ENCODE measurements at places on chromosomes 6 and 20.

DNA sequence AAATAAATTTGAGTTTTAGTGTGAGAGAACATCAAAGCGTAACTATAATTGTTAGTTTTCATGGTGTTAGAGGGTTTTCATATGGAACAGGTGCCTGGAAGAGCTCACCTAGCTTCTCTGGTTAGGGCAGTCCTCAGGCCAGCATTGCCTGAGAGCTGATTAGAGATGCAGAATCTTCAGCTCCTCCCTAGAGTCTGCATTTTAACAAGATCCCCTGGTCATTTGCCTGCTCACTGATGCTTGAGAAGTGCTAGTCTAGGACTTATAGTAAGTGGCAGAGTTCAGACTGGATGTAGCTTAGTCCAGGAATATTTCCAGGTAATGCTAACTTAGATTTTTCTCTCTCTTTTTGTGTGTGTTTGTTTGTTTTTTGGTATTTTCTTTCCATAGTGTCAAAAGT is 21.7 kb upstream of the SMIM26 start:
- no peak for DNase-seq

DNA sequence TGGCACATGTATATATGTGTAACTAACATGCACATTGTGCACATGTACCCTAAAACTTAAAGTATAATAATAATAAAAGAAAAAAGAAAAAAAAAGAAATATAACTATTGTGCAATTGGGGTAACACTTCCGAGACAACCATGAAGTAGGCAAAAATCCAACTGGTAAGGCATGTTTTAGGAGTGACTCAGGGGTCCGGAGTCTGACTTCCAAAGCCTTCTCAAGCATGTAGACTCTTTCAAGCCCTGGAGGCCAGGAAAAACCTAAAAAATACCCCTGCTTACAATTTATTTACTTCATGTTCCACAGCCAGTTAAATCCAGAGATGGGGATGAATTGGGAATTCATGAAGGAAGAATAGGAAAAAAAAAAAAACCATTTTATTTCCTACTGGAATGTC is 161.3 kb upstream of the PHACTR1 start:
- DNase-seq: no peak

DNA sequence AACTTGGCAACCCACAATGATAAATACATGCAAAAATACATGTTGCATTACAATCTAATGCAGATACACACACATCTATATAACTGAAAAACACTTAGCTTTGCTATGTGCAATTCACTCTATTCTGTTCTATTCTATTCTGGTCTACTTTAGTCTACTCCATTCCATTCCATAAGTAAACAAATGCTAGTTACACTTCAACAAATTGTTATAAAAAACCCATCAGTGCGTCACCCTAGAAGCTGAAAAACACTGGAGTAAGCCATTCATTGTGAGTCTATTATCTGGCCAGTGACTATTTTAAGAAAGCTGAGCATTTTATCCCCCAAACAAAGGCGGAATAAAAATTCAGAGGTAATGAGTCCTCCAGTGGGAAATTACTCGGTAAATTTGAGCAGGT is 315.7 kb upstream of the EPHA7 start:
- DNase-seq: no peak

DNA sequence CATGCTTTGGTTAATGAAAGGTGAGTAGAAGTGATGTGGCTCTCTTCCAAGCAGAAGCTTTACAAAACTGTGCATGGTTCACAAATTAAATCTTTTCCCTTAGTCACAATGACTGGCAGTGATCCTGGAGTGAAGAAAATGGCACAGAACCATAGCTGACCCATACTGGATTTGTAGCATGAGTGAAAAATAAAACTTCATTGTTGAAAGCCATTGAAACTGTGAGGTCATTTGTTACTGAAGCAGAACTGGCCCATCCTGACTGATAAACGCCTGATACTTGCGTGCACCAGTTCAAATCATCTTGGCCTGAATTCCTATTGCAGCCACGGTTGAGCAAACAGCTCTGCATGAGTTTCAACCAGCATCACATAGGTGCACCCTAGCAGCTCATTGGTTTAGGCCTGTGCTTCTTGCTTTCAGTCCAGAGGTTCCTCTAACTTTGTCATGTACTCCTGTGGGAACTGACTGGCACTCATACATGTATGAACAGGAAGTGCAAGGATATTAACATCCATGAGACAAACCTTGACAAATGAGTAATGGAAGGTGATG is 40.5 kb downstream of the SAMD5 start:
- no peak for DNase-seq

- no peak for DNase-seq
These were observed 11.6 kb downstream of the NOTCH4 start for GRCh38 chr6:32212076-32212760.

DNA sequence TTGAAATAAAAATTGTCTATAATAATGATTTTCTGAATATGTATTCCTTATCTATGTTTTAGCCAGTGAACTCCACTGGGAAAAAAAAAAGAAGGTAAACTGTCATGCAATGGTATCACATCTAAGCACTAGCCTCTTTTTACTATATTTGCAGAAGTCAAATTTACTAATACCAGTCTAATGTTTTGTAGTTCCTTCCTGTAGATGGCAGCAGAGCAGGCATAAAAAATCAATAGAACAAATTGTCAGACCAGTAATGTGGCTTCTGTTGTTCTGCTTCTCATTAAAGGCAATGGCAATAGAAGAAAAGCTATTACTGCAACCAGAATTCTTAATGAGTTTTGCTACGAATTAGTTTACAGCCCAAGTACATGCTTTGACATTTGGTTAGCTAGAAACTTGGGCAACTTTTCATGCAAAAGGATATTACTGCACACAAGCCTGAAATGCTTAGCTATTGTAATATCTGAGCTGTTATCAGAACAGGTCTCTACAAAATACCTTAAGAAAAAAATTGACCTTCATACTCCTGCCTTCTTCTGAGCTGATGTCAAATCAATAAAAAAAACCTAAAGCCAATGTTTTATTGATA is 476.9 kb downstream of the KHDRBS2 start:
- peak; percentile 36 for DNase-seq

- no peak for DNase-seq
These were observed 8.9 kb upstream of the MUC22 start for GRCh38 chr6:31001281-31001888.

- no peak for DNase-seq
These were observed 715.1 kb downstream of the PTPRT start for GRCh38 chr20:42474646-42475045.

DNA sequence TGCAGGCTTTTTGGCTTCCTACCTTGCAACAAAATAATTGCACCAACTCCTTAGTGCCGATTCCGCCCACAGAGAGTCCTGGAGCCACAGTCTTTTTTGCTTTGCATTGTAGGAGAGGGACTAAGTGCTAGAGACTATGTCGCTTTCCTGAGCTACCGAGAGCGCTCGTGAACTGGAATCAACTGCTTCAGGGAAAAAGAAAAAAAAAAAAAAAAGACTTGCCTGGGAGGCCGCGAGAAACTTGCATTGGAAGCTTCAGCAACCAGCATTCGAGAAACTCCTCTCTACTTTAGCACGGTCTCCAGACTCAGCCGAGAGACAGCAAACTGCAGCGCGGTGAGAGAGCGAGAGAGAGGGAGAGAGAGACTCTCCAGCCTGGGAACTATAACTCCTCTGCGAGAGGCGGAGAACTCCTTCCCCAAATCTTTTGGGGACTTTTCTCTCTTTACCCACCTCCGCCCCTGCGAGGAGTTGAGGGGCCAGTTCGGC is 420 bp downstream of the SOX4 start:
- DNase-seq: no peak

DNA sequence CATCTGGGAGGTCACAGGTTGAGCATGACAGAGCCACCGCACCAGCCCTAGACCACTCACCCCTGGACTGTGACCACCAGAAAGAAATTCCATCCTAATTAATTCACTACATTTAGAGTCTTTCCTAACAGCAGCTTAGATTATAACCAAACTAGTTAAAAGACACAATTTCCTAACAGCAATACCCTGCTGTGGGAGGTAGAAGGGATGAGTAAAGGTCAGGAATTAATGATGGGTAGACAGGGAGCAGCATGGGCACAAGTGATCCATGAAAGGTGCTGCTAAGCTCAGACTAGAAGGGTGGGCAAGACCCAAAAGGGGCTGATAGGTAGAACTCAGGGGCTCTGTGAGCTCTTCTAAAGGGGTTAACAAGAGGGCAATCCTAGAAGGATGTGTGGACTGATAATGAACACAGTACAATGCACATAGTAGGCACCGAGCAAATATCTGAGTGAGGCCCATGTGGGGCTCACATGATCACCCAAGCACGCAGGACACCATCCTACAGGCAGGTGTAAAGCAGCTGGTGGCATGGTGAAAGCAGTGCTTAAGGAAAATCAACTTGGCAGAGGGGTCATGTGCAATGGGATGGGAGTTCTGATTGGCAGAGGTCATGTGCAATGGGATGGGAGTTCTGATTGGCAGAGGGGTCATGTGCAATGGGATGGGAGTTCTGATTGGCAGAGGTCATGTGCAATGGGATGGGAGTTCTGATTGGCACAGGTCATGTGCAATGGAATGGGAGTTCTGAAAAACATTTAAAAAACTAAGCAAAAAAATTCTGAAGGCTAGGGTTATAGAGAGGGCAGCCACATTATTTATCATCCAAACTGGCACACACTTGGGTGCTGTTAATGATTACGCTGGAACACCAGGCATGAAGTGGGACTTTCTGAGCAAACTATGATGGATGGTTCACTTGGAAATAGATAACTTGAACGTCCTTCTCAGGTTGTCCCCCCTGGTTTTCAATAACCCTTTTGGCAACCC is 188.2 kb upstream of the FOXQ1 start:
- DNase-seq: no peak

- no peak for DNase-seq
These were observed 828.8 kb upstream of the GJE1 start for GRCh38 chr6:141303907-141304306.

GRCh38 chr20:1467355-1468116 is 887 bp upstream of the NSFL1C start:
- DNase-seq: peak; percentile 8

DNA sequence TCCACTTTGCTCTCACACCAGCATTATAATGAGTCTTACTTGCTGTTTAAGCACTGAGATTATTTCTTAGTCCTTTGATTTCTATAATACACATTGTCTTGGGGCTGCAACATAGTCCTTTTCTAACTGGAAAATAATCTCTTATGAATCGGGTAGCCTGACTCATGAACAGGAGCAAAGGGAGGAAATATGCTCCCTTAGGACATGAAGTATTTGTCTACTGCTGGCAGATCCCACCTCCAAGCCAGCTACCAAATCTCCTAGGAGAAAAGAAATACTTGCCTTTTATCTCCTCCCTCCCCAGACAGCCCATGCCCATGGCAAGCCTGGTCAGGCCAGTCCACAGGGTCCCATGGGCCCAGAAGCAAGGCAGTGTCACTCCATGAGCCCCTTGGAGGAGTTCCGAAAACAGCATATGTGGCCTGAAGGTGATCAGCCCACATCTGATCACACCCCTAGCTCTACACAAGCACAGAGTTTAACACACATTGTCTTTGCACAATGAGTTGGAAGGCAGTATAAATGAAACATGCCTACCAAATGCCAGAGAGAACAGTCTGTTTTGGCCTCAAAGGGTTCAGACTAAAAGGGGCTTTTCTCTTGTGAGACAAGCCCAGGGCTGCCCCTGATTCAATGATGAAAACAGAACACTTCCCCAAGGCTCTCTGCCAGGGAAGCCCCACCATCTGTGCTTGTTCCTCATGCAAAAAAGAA is 37.1 kb upstream of the SLC4A11 start:
- no peak for DNase-seq

DNA sequence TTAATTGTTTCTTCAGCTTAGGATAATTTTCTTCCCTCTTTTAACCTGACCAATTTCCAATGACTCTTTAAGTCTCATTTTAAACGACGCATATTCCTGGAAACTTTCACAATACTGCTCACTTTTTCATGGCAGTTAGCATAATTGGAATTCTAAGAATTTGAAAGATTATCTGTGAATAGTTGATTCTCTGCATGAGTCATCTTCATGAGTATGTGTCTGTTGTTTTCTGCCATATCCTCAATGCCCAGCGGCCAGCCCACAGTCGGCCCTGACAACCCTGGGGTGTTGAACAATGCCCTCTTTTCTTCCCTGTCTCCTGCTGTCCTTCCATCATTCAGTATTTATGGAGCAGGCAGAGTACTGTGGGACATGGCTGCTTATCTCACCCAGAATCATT is 554.2 kb downstream of the CDH26 start:
- DNase-seq: no peak

DNA sequence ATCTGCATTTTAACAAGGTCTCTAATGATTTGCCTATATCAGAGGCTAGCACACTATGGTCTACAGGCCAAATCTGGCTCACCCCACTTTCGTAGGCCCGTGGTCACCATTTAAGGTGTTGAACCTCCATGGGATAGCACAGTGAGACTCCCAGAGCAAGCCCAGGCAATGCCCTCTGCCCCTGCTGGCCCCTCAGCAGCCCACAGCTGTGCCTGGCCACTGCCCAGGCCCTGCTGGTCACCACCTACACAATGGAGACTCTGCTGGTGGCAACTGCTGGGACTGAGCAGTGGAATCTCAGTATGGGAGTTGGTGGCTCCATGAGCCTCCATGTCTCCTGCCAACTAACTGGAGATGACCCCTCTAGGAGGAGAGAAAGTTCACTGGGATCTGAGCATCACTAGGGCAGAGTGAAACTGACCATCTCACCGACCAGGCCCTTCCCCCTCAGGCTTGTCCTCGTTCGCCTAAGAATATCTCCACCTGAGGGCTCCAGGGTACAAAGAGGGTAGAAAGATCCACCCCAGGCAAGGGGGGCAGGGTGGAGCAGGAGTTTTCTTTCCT is 2.3 kb downstream of the ANKRD66 start:
- no peak for DNase-seq

- no peak for DNase-seq
These were observed 4.9 kb downstream of the ADGRG6 start for GRCh38 chr6:142306736-142307135.

GRCh38 chr6:158789115-158789917 is 29.9 kb downstream of the EZR start:
- DNase-seq: no peak

DNA sequence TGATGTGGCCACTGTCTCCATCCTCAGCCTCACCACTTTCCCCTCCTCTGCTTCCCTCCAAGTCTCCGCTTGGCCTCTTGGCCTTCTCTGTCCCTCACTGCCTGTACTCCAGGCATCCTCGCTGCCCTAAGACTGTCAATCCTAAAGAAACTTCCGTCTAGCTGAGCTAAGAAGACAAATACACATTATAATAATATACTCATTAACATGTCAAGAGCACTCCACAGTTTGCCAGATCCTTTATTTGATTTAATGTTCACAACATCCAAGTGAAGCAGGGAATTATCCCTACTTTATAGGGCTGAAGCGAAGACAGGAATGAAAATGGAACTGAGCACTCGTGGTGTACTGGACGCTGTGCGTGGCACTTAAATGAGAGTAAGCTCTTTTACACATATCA is 72.4 kb upstream of the SLC22A23 start:
- DNase-seq: no peak

GRCh38 chr6:75278474-75279077 is 6.0 kb downstream of the TMEM30A start:
- no peak for DNase-seq

GRCh38 chr6:20454204-20454824 is 52.6 kb downstream of the E2F3 start:
- no peak for DNase-seq

DNA sequence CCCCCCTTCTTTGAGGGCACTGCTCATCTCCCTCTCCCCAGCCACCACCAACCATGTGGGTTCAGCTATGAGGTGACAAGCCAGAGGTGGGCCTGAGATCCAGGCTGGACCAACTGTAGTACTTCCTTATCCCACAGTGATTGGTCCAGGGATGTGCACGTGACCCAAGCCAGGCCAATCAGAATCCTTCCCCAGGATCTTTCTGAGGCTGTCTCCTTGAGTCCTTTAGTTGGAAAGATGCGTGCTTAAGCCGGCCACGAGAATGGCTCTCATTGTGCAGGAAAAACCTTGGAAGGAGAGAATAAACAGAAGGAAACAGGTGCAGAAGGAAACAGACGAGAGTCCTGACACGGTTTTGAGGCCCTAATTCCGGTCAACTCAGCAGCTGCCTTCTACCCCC is 39.2 kb downstream of the ZC3H12D start:
- DNase-seq: no peak

Measured in RPMI8226 (cell line).